ENCODE measurements at places on chromosomes 11 and 22.

DNA sequence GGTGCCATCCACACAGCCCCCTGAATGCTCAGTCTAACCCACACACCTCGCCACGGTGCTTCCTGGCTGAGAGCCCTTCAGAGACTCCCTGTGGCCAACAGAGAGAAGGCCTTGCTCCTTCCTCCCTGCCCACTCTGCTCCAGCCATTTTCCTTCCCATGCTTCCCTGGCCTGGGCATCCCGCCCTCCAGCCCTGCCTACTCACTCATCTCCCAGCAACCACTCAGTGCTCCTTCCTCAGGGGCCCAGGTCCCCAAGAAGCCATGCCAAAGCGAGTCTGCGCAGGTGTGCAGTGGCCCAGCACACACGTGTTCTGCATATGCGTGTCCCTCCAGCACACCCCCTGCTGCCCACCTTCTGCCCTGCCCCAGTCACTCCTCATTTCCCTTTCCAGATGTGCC is 56.4 kb downstream of the NECTIN1 start:
- DNase-seq: no peak

DNA sequence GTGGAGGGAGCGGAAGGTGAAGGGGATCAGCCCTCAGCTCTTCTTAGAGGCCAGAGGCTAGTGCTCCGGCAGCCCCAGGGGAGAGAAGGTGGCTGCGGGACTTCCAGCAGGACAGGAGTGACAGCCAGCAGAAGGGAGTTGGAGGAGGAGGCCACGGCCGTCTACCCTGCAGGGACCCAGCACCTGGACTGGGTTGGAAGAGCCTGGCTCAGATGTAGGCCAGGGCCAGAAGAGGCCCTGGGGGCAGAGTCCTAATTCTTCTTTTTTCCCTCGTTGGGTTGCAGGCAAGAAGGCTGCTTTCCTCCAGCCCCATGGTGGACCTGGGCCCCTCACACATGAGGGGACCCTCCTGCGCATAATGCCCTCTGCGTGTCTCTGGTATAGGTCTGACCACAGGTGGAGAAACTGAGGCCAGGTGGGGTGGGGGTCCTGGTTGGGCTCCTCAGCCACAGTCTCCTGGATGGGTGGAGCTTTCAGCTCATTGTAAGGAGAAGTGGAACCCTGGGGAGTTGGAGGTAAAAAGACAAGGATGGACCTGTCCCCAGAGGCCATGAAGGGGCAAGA is 2.3 kb upstream of the MCAM start:
- DNase-seq: no peak

GRCh38 chr11:5507933-5508305 is 1.8 kb downstream of the UBQLN3 start:
- DNase-seq: no peak

- no peak for DNase-seq
Observed at GRCh38 chr11:76159983-76160661, 46.2 kb downstream of the WNT11 start.

GRCh38 chr11:36412781-36413383 is 97.2 kb downstream of the TRAF6 start:
- DNase-seq: no peak

DNA sequence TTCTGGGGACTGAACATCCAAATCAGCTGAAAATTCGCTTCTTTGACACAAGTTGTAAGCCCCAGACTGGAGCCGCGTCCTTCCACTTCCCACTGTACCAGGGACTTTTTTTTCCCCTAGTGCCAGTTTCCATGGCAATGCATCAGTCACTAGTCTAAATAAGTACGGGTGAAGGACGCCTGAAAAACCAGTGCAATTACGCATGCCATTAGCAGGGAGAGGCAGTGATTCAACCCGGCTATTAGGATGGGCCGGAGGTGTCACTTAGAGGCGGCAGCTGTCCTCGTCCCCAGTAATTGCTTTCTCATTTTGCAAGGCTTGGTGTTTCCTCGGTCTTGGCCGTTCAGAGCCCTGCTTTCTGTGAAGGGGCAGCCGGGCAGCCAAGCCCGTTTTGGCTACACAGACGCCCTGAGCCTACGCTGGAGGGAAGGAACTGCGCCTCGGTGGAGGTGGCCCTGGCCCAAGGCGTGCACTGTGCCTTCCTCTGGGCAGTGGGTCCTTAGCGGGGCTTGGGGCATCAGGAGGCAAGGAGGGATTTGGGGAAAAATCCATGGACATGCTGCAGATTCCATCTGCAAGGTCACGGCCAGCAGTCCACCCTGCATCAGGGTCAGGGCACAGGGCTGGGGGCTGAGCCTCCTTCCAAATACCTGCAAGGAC is 319.7 kb downstream of the CTTN start:
- DNase-seq: no peak

- DNase-seq: no peak
Observed at GRCh38 chr11:44380009-44380313, 70.0 kb upstream of the ALX4 start.

GRCh38 chr22:43289531-43289963 is 53.6 kb downstream of the SCUBE1 start:
- DNase-seq: no peak

- no peak for DNase-seq
Observed at GRCh38 chr11:32309530-32310213, 125.7 kb downstream of the WT1 start.

DNA sequence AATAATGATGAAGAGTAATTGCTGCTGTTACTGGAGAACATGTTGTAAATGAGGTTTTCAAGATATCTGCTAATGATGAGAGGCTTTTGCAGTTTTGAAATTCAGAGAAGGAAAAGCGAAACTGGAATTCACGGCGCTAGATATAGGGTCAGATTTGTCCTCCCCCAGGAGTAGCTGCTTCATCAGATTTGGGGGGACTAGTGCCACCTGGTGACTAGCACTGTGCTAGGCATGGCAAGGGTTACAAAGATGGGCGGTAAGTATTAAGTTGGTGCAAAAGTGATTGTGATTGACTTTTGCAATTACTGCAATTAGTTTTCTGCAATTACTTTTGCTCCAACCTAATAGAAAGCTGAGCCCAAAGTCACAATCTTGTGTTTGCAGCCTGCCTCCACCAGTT is 879.9 kb upstream of the TENM4 start:
- no peak for DNase-seq

DNA sequence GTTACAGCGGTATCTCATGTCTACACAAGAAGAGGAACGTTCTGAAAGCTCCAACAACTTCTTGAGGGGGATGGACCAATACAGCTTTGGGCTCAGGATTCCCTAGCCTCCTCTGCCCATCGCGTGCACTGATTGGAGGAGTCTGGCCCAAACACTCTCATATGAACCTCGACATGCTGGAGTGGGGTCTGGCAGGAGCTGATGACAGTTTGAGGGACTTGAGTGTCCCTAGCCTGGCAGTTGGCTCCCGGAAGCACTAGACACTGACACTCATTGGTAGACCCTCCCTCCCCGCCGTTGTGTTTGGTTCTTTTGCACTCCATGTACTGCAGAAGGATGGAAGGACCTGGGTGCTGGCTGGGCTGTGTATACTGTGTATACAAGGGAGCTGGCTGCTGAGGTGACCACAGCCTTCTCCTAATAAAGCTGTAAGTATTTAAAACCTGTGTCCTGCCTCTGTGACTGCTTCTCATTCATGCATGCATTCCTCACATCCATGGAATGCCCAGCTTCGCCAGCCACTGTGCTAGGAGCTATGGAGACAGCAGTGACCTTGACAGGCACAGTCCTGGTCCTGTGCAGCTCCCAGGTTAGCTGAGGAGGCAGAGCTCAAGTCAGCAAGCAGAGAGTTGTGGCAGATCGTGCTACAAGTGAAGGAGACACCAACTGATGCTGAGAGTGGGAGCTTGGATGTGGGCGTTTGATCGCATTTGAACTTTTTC is 27.9 kb downstream of the ADAMTS15 start:
- DNase-seq: no peak

GRCh38 chr11:130787973-130788570 is 128.2 kb downstream of the SNX19 start:
- no peak for DNase-seq

DNA sequence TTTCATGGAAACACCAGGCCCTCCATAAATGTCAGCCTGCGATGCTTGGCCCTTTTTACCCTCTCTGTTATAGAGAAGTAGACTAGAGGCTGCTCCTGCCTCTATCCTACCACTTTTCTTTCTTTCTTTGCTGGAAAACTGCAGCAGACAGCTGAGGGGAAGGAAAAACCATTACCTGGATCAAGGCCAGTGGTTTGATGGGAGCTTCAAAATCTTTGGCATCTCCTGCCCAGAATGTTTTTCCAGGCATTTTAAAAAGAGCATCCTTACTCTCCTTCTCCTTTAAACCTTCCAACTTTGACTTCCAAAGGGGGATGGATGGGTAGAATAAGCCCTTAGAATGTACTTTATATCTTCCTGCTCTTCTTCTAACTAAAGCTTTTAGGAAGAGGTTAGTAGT is 44.9 kb downstream of the EXT2 start:
- no peak for DNase-seq

GRCh38 chr11:132980670-132981069 is 551.6 kb downstream of the OPCML start:
- no peak for DNase-seq

DNA sequence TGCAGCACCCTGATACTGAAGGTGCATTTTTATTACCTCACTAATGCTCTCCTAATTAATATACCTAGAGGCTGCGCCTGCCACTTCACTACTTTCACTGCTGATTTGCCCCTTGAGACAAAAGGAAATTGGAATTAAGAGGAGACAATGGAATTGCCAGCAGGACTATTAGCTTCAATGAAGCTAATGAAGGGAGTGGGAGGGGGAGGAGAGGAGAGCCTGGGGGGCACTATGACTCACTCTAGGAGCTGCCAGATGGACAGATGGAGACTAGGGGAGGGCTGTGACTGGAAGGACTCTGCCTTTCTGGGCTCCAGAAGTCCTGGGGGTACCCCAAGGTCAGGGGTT is 102.8 kb upstream of the DRD2 start:
- no peak for DNase-seq

- no peak for DNase-seq
Observed at GRCh38 chr22:22702237-22703202, 58.1 kb downstream of the GGTLC2 start.

DNA sequence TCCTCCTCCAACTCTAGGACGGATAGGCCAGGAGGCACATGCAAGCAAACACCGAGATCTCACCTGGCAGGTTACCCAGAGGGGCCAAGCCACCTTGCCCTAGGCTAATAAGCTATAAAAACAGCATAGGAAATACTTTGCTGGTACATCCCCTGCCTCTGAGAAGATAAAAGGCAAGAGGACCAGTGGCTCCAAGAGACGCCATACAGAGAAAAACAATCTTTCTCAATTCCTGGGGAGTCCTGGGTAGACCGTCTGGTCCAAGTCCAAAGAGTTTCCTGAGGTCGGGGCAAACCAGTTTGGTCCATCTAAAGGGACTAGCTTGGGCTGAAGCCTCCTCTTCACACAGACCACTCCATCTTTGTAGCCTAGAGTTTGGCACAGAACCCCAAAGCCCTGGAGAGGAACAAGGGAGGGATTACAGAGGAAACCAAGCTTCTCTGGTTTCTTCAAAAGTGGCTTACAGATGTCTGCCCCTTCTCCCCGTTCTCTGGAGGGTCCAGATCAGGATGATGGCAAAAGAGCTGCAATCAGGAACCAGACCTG is 40.4 kb downstream of the NUMA1 start:
- DNase-seq: no peak

- DNase-seq: no peak
Observed at GRCh38 chr11:130314184-130314749, 450 bp downstream of the ZBTB44 start.

GRCh38 chr11:134668796-134669195 is 256.8 kb upstream of the B3GAT1 start:
- no peak for DNase-seq

DNA sequence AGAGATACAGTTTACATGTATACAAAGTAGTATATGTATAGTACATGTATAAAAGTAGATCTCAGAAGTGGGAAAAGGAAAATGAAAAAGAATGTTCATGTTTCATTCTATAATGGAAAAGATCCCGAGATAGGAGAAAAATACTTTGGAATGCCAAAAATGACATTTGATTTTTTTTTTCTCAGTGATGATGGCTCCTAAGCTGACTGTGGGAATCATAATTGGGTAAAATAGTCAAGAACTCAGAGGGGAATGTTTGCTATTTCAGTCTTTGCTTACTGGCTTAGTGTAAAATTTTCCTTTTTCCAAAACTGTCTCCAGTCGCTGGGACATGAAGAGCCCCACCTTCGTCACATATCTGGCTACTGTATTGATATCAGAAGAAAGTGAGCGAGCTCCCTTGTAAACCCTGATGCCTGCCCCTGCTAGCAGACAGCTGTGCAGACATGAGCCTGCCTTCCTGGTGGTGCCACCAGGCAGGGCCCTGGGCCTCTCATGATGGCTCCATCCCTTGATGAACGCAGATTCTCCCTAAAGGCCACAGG is 944.6 kb downstream of the NTM start:
- DNase-seq: no peak

DNA sequence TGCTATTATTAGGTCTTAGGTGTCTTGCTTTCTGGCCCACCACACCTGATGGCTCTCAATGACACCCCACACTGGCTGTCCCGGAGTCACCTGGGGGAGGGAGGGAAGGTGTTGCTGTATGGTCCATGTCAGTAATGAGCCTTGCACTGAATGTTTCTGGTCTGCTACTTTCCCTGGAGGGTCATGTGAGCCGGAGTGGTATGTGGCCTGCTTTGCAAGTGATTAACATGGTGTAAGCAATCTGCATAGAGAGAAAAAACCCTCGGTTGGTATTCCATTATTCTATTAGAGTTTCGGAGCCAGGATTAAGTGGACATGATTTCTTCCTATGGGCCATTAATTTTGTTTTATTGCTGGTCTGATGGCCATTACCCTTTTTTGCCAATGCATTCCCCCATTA is 63.9 kb downstream of the PKNOX2 start:
- no peak for DNase-seq

DNA sequence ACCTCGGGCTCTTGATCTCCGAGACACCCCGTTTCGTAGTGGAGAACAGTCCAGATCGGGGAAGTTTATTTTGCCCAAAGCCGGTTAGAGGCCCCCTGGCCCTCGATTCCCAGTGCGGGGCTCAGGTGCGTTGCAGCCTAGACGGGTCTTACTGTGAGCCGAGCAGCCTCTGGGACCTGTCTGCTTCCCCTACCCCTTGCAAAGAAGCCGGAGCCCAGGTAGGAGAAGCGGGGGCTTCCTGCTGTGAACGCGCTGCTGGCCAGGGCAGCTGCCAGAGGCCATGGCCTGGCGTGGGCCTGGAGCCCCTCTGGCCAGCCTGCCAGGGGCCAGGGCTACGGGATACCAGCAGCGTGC is 621 bp downstream of the TSPO start:
- DNase-seq: no peak

GRCh38 chr11:5196731-5197130 is 3.8 kb downstream of the OR51V1 start:
- no peak for DNase-seq

DNA sequence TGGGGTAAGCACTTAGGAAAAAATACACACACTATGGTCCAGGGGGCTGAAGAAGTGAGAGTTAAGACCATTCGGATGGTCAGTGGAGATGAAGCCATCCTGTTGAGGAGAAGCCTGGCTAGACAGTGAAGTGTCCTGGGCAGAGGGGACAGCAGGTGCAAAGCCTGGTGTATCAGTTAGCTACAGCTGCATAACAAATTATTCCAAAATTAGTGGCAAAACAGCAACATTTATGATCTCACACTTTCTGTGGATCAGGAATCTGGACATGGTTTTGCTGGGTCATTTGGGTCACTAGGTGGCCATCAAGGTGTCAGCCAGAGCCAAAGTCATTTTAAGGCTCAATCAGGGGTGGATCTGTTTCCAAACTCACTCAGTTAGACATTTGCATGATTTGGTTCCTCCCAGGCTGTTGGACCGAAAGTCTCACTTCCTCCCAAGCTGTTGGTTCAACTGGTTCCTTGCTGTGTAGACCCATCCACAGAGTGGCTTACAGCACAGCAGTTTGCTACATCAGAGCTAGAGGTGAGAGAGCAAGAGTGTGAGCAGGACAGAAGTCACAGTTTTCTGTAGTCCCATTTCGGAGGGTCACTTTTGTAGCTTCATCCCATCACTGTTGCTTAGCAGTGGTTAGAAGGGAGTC is 80.1 kb upstream of the ALX4 start:
- DNase-seq: no peak

Data from AG09309 (cell line).